Choroid plexus epithelial cell (primary cell): ENCODE measurements at places on chromosomes 7 and 10.

DNA sequence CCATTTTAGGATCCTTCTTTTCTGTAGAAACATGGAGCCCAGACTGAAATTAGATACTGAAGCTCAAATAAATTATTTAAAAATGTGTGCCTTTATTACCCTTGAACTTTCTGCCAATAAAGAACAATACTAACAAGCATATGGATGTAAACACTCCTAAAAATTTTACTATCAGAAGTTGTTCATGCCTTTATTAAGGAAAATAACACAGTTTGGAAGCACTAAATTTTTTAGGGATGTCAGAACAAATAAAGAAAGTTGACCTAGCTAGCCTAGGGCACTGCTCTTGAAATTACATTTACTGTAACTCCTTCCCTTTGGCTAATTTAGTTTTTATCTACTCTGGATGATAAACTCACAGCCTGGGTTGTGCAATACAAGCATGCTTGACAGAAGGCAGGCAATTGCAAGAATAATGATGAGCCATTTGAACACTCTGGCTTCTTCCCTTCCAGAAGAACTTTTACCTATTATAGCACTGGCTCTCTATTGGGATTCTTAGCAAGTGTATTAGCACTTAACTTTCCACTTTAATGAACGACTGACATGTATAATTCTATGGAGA is 351.7 kb upstream of the C7orf33 start:
- no peak for DNase-seq

- DNase-seq: no peak
These were observed 118.5 kb downstream of the ABLIM1 start for GRCh38 chr10:114539623-114540022.

DNA sequence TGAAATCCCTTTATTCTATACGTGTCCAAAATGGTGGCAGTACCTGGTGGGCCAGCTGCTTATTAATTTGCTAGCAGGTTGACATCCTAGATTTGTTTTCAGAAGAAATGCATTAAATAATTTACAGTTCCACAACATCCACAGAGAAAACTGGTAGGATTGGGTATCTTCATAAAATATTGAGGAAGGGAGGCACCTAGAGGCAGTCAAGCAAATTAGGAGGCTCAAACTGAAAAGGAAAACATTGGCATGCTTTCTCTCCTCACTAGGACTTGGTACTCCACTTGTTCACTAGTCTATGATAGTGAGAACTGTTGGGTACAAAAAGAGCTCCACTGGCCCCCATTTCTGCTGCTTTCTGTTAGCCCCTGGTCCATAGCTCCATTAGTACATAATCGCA is 18.3 kb upstream of the LRGUK start:
- DNase-seq: peak; percentile 4

DNA sequence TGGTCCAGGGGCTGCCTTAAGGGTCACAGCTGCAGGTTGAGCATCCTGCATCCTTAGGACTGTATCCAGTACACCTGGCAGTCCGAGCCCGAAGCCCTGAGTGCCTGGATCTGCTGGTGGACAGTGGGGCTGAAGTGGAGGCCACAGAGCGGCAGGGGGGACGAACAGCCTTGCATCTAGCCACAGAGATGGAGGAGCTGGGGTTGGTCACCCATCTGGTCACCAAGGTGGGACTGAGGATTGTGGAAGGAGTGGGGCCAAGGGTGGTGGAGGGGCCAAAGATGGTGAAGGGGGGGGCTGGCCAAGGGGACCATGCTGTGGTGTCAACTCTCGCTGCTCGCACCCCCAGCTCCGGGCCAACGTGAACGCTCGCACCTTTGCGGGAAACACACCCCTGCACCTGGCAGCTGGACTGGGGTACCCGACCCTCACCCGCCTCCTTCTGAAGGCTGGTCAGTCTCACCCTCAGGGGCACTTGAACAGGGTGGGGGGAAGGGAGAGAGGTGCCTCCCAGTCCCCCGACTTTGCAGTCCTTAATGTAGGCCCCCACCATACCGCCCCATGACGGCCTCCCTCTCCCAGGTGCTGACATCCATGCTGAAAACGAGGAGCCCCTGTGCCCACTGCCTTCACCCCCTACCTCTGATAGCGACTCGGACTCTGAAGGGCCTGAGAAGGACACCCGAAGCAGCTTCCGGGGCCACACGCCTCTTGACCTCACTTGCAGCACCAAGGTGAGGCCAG is 5.3 kb downstream of the NFKB2 start:
- no peak for DNase-seq

DNA sequence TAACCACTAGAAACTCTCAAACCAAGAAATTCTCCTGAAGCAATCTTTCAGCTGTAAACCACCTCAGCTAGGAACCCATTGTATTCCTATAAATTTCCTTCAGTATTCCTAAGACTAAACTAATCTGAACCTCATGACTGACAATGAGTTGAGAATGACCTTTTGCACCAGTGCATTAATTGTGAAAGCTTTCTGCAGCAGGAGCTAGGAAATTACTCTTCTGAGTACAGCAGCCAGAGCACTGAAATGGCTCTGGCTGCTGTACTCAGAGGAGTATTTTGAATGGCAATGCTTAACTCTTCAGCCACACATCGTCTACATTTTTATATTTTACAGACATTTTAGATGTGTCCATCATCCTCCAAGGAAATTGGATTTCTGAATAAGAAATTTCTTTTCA is 109.7 kb downstream of the PCDH15 start:
- no peak for DNase-seq

DNA sequence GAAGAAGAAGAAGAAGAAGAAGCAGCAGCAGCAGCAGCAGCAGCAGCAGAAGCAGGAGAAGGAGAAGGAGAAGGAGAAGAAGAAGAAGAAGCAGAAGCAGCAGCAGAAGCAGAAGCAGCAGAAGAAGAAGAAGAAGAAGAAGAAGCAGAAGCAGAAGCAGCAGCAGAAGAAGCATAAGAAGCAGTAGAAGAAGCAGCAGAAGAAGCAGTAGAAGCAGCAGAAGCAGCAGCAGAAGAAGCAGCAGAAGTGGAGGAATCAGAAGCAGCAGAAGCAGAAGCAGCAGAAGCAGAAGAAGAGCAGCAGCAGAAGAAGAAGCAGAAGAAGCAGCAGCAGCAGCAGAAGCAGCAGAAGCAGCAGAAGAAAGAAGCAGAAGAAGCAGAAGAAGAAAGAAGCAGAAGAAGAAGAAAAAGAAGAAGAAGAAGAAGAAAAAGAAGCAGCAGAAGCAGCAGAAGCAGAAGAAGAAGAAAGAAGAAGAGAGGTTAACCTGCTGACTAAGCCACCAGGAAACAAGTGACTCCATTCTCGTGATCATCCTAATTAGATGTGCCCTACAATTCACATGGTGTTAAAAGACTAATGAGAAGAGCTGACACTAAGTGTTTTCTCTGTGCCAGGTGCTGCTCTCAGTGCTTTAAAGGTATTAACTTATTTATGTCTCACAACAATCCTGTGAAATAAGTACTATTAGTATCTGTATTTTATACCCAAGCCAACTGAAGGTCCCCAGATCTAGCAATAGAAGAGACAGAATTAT is 11.6 kb downstream of the CDNF start:
- DNase-seq: no peak

DNA sequence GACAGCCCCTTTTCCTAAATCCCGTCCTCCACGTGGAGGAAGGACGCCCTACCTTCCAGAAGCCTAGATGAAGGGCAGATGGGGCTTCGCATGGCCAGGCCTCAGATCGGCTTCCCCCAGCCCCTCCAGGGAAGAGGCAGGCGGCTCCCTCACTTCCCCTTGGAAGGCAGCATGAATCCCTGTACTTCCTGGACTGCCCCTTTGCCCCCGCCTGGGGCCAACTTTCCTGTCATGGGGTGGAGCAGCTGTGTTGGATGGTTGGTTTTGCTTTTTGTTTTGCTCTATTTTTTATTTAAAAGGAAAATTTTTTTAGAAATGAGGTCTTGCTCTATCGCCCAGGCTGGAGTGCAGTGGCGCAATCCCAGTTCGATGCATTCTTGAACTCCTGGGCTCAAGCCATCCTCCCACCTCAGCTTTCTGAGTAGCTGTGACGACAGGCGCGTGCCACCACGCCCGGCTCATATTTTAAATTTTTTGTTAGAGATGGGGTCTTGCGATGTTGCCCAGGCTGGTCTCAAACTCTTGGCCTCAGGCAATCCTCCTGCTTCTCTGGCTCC is 27.2 kb downstream of the GTF2IRD1 start:
- DNase-seq: peak; percentile 90

DNA sequence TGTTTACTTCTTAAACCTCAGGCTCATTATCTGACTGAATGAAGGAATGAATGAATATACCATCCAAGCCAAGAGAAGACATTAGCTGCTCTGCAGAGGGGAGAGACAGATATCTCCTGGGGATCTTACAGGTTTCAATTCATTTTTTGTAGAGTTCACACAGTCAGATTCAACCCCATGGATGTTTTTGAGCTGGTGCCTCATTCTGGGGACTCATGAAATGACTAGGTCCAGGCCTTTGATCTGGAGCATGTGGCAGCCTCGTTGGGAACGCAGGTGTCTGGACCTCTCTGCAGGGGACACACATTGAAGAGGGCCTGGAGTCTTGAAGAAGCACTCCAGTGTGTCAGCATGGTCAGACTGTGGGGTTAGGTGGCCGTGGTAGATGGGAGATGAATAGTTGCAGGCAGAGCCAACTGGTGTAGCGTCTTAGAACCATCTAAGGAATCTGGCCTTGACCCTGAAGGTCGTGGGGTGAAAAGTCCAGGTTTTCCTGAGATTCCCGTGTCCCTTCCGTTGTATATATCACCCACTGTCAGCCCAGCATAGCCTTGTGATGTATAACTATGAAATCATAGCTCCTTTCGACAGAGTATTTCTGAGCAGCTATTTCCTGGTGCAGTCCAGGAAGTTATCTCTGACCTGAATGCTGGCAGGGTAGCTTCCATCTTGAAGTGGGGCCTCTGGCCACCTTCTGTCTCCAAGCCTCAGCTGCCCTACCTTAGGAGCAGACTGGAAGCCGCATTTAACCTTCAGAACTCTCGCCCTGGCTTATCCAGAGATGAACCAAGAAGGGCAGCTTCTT is 22.3 kb downstream of the BTBD16 start:
- DNase-seq: no peak

DNA sequence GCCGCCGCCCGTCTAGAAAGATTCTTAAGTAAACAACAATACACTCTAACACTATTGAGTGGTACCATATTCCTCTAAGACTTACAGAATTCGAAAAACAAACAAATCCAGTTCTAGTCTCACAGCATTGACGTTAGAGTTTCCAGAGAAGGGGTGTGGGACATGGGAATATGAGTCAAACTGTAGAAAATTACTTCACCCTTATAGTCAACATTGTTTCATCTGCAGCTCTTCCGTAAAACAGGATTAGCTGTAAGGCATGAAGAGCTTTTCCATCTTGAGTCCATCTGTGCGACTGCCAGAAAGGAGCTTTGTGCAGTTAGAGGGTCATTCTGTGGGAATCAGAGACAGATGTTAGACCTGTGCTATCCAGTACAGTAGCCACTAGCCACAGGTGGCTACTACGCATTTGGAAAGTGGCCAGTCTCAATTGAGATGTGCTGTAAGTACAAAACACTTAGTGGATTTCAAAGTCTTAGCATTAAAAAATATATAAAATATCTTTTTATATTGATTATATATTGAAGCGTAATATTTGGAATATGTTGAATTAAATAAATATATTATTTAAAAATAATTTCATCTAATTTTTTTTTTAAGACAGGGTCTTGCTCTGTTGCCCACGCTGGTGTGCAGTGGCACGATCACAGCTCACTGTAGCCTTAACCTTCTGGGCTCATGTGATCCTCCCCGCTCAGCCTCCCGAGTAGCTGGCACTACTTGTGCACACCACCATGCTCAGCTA is 79.8 kb upstream of the MPP7 start:
- DNase-seq: peak; percentile 18

DNA sequence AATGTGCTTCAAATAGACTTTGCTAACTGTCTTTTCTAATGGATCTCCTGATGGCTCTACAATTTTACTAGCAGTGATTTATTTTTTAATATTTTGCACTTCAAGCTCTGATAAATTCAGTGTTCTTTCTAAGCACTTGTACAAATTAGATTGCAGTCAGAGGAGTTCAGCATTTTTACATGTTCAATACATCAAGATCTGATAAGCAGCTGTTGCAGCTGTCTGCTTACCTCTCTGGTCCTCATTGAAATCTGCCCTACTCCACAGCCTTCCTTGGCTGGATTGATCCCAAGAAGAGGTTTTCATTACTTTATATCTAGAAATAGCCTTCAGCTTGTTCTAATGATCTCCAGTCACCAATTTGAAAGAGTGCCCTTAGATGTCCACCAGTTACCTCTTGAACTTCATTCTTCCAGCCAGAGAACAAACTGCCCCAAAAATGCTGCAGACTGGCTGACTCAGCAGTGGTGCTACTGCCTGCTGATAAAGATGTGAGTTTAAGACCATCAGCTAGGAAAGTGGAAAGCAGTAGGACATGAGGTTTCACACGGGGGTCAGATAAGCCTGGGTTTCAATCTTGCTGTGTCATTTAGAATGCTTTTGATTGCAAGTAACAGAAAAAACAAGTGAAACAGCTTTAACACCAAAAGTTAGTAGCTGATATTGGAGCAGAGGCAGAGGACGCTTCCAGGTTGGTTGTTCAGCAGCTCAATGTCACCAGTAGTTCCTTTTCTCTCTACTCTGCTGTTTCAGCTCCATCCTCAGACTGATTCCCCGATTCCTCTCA is 350.9 kb upstream of the NPVF start:
- DNase-seq: peak; percentile 63

DNA sequence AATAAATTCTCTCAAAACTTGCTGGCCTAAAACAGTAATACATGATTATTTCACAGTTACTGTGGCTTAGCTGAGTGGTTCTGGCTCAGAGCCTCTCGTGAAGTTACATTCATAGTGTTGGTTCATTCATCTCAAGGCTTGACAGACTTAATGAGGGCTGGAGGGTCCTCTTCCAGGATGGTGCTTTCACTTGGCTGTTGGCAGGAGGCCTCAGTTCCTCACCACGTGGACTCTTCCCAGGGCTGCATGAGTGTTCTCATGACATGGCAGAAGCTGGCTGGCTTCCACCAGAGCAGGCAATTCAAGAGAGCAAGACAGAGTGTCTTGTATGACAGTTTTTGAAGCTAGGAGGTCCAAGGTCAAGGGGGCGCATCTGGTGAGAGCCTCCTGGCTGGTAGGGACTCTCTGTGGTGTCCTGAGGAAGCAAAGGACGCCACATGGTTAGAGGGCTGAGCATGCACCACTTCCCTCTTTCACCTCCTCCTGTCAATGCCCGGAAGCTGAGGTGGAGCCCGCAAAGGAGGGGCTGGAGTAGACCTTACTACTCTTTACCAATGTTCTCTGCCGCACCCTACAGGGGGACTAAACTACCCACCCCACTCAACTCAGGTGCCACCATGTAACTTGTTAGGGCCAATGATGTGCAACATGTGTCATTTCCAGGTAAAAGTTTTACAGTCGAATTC is 58.2 kb upstream of the YAE1 start:
- DNase-seq: no peak

GRCh38 chr10:122531939-122532338 is 28.6 kb upstream of the DMBT1 start:
- no peak for DNase-seq

DNA sequence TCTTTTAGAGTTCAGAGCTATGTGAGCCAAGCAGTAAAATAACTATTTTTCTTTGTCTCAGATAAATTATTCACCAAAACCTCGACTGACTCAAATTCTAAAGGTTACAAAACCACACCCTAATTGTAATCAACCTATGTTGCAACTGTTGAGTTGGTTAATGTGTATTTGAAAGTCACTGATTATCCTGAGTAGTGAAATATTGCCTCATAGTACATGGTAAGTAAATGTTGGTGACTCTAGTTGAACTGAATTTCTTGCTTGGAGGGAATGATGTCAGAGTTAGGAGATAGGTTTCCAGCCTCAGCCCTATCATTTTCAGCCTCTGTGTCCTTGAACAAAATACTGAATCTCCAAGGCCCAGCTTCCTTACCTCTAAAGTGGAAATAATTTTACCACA is 3.0 kb upstream of the CYP2C18 start:
- no peak for DNase-seq
